Stimulated activated CD8-positive, alpha-beta memory T cell treated with anti-CD3 and anti-CD28 coated beads, Interleukin-4, amount 100 ng/mL, for 24 hours (primary cell): ENCODE measurements at places on chromosomes 1 and 21.
A peak's percentile ranks its signal among the peaks of the same experiment; 100 is the strongest.

DNA sequence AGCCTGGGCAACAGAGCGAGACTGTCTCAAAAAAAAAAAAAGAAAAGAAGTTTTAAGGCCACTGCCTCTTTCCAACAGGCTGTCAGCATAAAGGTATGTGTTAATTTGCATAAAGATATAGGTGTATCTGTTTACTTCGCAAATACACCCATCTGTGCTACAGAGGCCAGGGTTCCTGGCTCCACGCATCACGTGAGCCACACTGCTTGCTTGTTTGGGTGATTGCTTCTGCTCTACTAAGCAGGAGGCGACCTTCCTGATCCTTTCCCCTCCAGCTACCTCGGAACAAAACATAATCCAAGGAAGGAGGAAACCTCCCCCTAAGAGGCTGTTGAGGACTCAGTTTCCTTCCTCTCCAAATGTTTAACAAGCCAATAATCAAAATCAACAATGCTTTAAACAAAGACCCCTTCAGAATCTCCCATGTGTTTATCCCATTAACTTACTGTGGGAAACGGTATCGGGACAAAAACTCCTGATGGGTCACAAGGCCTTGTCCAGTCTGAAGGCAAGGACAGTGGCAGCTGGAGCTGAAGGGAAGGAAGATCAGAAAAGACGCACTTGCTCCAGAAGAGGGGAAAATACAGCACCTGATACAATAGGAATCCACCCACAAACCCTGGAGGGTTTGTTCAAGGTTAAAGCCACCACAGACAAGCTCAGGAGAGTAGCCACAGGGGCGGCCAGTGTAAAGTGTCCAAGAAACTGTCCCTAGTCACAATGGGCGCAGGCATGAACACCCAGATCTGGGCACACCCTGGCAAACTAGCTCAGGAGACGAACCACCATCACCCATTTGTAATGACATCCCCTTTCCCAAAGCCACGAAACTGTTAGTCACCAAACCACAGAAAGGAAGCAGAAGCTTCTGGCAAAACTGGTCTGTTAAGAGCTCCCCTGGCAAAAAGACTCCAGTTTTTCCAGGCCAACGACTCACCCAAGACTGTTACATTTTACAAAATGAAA, 17.2 kb downstream of the CTNNBIP1 start:
- no peak for DNase-seq

DNA sequence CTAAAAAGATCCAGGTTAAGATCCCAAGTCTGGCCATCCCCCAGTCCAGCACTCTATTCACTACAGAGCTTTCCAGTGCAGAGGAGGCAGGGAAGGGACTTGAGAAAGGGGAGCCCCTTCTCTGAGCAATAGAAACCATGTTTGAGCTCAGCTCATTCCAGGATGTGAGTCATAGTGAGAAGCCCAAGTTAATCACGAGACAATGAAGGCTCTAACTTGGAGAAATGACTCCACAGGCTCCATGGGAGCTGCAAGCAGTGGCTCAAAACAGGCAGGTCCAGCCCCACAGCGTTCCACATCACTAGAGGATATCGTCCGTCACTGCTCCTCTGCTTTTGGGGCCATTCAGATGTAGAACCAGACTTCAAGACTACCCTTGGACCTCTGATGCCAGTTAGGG, 59.1 kb downstream of the CAMK2N1 start:
- no peak for DNase-seq

- no peak for DNase-seq
These were observed 32.6 kb downstream of the PDE9A start for GRCh38 chr21:42685954-42686500.

DNA sequence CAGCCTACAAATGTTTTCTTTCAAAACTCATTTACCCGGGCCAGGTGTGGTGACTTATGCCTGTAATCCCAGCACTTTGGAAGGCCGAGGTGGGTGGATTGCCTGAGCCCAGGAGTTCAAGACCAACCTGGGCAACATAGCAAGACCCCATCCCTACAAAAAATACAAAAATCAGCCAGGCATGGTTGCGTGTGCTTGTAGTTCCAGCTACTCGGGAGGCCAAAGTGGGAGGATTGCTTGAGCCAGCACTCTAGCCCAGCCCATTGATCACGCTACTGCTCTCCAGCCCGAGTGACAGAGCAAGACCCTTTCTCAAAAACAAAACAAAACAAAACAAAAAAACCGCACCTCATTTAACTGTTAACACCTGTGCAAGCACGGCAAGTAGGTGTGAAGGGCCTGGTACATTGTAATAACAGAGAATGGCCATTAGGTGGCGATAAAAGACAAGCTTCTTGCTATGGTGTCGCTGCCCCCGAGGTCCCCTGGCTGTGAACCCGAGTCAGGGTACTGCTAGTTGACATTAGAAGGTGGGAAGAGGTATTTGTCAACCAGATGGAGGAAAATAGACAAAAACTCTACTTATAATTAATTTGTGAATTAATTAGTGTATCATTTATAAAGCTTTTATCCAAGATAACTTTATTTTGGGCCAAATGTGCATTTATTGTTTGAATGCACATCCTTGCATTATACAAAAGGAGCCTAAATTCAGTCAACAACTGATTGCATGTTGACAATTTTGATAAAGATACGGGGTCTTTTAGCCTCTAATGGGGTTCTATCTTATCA, 66.5 kb downstream of the SH3BGR start:
- peak; percentile 4 for DNase-seq

DNA sequence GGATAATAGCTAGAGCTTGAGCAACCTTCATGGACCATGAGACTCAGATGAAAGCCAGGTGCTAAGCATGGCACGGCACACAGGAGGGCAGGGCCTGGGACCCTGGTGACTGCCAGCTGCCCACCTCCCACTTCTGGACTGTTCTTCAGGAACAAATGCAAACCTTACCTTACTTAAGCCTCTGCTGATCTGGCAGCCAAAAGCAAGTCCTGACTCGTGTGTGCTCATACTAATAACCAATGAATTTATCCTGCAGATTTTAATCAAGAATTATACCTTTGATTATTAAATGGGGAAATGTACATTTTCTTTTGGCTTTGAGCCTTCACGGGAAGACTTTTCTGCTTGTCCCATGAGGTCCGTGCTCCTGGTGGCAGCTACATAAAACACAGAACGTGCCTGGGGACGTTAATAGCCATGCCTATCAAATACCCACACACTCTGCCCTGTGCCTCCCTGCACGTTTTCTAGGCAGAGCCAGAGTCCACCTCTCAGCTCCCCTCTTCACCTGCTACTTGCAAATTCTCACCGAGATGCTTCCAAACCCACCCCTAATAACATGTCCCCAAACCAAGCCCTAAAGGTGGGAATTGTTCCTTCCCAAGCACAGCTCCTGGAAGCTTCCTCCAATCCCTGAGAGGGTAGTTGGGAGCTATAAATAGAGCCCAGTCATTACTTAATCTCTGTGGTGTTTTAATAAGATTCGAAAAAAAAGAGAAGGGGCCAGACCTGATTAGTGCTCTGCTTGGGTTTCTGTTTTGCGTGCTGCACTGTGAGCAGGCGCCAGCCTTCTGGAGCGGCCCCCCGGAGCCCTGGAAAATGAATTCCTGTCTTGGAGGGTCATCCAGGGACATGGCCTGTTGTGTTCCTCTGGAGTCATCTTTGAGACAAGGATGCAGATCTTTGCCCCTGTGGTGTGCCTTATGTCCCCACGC, 33.5 kb downstream of the SLC1A7 start:
- DNase-seq: no peak

GRCh38 chr1:12587981-12588640, 29.9 kb downstream of the DHRS3 start:
- DNase-seq: no peak

GRCh38 chr1:64476251-64476952, 6.5 kb downstream of the CACHD1 start:
- no peak for DNase-seq

DNA sequence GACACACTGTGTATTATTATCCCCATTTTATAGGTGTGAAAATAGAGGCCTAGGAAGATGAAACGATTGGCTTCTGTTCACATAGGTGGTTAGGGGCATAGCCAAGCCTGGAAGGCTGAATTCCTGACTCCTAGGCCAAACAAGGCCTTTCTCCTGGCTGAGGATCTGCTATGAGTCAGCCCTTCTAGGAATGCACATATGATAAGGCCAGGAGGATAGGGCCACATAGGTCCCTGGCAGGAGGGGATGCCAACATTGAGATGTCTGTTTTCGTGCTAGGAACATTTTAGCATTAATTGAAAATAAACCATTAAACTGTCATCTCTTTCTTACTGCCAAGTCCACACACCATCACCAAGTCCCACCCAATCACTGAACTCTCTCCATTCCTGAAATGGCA, 9.2 kb downstream of the CSMD2 start:
- no peak for DNase-seq

GRCh38 chr1:64471218-64472039, 1.5 kb downstream of the CACHD1 start:
- no peak for DNase-seq

DNA sequence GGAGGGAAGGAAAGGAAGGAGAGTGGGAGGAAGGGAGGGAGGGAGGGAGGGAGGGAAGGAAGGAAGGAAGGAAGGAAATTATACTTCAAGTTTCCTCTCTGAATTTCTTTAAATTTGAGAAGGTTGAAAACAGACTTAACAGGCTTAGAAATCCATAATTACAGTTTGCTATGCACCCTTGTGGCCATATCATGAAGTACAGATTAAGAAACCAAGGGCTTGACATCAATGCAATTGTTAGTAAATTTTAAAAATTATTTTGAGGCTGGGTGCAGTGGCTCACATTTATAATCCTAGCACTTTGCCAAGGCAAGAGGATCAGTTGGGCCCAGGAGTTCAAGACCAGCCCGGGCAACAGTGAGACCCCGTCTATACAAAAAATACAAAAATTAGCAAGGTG, 14.4 kb downstream of the ANP32E start:
- no peak for DNase-seq

- no peak for DNase-seq
These were observed 639 bp upstream of the DNAJB4 start for GRCh38 chr1:78003882-78004718.

DNA sequence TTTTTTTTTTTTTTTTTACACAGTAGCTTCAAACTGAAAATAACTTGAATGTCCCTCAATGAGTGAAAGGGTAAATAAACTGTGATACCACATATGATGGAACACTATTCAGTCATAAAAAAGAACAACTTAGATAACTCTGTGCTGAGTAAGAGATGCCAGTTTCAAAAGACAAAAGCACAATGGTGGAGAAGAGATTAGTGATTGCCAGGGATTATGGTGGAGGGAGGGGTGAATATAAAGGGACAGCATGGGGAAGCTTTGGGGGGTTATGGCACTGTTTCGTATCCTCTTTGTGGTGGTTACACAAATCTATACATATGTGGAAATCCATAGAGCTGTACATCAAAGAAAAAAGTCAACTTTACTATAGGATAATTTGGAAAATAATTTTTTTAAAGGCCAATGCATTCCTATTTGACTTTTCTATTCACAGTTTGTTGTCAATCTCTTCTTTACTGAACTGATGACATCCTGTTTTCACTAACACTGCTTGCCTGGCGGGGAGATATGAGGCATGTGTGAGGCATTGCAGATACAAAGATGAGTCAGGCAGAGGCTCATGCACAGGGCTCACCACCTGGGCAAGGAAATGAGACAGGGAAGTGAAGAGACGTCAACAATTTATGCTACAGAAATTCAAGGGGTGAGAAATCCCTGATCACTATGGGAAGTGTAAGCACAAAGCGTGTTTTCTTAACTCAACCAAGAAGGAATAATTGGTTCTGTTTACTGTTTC, 302.7 kb downstream of the DUSP10 start:
- peak; percentile 22 for DNase-seq

- DNase-seq: no peak
These were observed 6.1 kb upstream of the RABGAP1L start for GRCh38 chr1:174153085-174153824.

- peak; percentile 1 for DNase-seq
These were observed 12.6 kb downstream of the FLG2 start for GRCh38 chr1:152347116-152347728.

DNA sequence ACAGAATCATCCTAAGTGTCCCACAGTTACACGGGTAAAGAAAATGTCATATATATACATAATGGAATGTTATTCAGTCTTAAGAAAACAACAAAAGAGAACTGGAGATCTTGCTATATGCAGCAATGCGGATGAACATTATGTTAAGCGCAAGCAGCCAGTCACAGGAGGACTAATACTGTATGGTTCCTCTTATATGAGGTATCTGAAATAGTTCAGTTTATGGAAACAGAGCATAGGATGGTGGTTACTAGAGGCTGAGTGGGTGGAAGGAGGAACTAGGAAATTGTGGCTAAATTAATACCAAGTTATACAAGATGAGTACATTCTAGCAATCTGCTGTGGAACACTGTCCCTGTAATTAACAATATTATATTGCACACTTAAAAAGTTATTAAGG, 834.3 kb downstream of the KCNT2 start:
- DNase-seq: no peak

- DNase-seq: no peak
These were observed 78.2 kb downstream of the DNTTIP2 start for GRCh38 chr1:93800856-93801255.

DNA sequence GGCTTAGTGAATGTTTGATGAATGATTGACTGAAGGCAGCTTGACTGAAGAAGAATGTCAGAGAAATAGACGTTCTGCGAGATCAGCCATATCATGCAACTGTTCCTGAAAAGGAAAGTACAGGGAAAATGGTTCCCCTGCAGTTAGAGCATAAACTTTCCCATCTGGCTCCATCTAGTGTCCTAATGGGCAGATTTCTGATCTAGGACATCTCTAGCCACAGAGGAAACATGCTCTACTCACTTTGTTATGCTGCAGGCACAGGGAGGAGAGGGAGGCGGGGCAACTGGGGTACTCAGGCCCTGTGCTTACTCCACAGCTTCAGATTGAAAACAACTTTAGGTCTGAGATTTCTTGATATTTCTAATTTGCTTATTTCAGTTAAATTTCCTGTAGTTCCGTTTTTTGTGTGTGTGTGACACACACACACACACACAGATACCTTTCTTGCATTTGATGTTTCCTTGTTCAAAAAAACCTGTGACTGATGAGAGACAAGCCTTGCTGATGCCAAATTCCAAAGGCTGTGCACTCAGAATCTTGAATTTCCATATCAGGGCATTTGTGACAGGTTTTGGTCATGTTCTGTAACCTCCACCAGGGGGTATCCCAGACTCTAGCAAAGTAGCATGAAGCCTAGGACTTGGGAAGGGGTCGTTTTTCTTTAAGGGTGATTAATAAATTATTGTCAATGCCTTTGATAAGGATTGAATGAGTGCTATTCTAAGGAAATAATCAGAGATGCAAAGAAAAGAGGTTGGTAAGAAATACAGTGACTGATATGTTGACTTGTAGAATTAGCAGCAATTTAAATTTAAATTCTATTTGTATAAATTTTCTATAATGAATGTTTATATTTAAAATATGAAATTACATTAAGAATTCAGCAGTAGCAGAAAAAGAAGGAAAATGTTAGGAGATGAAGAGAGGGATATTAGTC, 139.7 kb upstream of the BEND5 start:
- DNase-seq: no peak

- DNase-seq: no peak
These were observed 6.0 kb downstream of the HUNK start for GRCh38 chr21:31878831-31879230.

GRCh38 chr1:217574265-217574949, 56.5 kb downstream of the GPATCH2 start:
- no peak for DNase-seq

- no peak for DNase-seq
These were observed 15.8 kb downstream of the SYNJ1 start for GRCh38 chr21:32712043-32712442.
